GM12878 (cell line): ENCODE measurements at places on chromosomes 6 and 20. TPM values are rescaled to one million over a fixed set of nuclear protein-coding genes. Genes with fewer than 3 reads are reported as not detected.
A peak's percentile ranks its signal among the peaks of the same experiment; 100 is the strongest.

- DNase-seq = no peak
These were observed 30.4 kb downstream of the CD40 start for GRCh38 chr20:46148313-46149208.

DNA sequence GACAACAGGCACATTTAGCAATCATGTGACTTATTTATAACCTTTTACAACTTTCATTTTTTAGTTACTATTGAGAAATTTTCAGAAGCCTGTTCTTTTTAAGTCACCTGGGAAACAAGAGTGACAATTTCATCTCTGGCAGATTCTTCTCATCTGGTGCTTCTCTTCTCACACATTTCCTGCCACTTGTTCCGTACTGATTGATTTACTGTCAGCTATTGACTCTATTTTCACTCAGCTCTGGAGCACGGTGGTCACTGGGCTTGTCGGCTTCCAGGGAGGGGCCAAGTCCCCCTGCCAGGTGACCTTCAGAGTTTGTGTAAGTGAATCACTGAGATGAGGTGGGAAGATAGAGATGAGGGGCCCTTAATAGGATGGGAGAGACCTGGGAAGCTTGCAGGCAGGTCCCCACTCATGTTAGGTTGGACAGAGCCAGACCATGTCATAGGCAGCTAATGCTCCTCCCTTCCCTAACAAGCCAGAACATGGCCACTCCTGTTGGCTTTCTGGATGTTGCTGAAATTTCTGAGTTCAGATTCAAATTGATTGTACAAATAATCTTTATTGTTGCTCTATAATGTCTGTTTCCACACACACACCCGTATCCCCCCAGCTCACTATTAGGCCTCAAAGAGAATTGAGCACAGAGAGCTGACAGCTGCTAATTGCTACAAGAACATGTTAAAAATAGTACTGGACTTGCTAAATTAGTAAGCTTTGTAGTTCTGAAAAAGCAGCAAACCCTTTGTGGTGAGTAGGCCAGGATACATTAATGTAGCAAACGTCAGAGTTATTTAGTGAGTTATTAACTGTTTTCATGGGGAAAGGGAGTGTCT, 13.3 kb downstream of the DUSP22 start:
- peak; percentile 97 for DNase-seq

GRCh38 chr6:24274441-24275083, 83.3 kb downstream of the DCDC2 start:
- no peak for DNase-seq

DNA sequence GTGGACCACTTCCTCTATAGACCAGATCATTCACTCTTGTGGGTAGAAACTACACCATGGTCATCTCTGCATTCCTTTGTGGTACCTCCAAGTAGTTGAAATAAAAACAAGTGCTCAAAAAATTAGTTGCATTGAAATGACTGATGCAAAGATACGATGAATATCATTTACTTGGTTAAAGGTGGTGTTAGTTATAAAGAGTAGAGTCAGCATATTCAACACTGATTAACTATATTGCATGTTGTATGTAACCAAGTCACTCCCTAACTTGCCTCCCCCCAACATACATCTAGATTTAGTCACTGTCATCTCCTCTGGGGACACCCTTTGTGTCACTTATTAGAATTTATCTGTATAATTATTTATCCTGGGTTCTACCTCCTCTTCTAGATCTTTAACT, 77.7 kb downstream of the SHLD1 start:
- no peak for DNase-seq

DNA sequence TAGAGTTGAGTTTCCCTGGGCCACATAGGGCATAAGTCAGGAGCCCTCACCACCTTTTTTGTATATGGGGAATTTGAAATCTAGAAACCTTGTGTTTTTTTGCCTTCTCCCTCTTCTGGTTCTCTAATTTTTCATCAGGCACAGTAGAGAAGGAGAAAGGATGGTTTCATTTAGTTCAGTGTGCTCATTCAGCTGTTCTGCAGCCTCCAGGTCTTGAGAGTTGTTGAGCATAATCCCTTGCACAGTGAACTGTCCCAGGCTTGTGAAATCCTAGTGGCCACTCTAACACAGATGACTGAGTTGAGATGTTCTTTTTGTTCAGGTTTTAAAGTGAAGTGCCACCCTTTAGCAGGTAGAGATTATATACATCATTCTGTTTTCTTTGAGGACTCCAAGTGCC, 183.5 kb downstream of the CDKAL1 start:
- DNase-seq = no peak

- DNase-seq = no peak
These were observed 166.4 kb upstream of the PRND start for GRCh38 chr20:4555188-4555890.

DNA sequence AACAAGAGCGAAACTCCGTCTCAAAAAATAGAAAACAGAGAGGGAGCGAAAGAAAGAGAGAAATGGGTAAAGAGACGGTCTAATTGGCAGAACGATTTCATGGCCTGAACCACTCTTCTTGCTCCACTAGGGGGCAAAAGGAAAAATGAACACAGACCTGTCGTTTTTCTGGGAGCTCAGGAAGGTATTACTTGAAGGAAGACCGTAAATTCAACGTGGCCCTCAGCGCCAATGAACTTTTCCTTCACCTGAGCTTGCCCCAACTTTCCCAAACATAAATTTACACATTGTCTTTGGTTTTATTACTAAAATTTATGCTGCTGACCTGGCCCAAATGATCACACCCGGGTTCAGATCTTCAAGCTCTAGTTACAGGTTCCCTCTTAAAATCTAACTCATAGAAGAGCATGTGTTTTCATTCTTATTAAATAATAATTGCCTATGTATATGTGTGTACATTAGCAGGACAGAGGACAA, 67.3 kb downstream of the ATP9A start:
- no peak for DNase-seq

- no peak for DNase-seq
These were observed 117.3 kb downstream of the PSMB1 start for GRCh38 chr6:170435766-170436165.

DNA sequence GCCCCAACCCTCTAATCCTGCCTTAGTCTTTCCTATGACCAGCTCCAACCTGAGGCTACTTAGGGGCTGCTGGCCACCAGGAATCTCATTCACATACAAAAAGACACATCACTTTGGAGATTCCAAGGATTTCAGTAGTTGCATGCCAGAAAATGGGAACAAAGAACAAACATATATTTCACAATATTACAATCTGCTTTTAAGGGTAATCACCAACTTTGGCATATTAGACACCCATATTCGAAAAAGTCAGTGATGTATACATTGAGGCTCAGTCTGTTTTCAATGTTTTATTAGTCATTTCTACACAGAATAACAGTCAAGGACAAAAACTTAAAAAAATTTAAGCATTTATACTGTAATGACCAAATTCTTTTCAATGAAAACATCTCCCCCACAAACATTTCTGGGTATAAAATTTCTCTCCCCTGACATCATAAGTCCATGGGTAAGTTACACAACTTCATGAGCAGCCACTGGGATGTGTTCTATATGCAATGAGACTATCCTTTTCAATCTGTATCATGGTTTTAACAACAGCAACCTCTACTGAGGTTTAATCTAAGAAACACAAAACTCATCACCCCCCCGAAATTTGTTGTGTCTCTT, 103.5 kb downstream of the MAP7 start:
- DNase-seq = no peak

- DNase-seq = no peak
These were observed 50.5 kb downstream of the GGTLC1 start for GRCh38 chr20:23938118-23938438.

DNA sequence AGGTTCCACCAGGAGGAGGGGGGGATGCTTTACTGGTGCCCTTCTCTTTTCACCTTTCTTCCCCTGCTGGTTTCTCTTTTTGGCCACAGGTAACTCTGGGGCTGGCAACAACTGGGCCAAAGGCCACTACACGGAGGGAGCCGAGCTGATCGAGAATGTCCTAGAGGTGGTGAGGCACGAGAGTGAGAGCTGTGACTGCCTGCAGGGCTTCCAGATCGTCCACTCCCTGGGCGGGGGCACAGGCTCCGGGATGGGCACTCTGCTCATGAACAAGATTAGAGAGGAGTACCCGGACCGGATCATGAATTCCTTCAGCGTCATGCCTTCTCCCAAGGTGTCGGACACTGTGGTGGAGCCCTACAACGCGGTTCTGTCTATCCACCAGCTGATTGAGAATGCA, 4.4 kb downstream of the TUBB1 start:
- no peak for DNase-seq

- no peak for DNase-seq
These were observed 24.6 kb downstream of the MTFR2 start for GRCh38 chr6:136225496-136225895.

DNA sequence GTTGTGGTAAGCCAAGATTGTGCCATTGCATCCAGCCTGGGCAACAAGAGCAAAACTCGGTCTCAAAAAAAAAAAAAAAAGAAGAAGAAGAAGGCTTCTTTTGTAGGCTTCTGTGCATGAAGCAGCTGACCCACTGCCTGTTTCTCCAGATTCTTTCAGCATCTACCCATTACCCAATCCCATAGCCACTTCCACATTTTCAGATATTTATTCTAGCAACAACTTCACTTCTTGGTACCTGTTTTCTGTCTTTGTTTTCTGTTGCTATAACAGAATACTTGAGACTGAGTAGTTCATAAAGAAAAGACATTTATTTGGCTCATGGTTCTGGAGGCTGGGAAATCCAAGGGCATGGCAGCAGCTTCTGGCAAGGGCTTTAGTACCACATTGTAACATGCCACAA, 95.3 kb upstream of the SGK1 start:
- no peak for DNase-seq

DNA sequence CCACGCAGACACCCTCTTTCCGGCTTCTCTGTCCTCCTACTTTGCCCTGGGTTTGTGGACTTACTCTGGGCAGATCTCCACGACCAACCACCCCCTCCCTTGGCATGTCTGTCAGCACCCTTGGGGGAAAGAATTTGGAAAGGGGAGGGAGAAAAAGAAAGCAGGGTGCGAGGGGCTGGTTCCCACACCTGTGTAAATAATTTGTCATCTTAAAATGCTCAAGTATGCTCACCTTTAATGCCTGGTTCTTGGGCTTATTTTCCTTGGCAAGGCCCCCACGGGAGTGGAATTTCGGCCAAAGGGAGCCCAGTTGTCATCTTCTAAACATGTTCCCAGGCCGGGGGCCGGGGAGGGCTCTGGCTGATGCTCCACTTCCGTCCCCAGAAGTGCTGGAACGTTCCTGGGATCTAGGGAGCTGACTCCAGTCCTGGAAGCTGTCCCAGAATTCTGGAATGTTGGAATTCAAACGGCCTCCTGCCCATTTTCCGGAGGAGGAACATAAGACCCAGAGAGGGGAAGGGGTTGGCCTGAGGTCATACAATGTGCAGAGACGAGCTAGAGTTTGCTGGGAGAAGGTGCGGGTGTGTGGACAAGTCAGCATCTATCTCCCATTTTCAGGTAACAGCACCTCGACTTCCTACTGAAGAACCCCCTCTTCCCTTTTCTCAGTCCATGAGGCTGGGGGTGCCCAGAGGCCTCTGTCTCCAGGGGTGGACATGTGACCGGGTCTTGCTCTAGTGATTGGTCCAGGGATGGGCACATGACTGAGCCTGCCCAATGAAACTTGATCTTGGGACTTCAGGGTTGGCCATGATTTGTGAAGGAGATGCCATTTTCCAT, 122.3 kb downstream of the CEBPB start:
- DNase-seq = no peak

DNA sequence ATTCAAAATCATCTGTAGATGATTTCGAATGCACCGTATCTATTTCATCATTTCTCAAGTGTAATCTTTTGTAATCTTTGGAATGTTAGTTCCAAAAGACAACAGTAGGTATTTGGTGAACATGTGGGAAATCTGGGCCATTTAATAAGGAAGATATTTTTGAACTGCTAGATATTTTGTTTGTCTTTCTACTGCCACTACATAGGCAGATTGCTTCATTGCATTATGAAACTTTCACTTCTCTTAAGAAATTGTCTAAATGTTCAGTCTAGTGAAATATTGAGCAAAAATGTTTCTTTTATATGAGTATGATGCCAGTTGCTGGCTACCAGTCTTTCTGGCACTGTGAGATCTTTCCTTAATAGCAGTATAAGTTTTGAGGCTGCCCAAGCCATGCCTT, 527.8 kb upstream of the RNF217 start:
- DNase-seq = no peak

Gene GPX5
- polyA plus RNA-seq = not detected in 2 replicates

GRCh38 chr6:31652925-31653724, 664 bp upstream of the BAG6 start:
- DNase-seq = no peak

DNA sequence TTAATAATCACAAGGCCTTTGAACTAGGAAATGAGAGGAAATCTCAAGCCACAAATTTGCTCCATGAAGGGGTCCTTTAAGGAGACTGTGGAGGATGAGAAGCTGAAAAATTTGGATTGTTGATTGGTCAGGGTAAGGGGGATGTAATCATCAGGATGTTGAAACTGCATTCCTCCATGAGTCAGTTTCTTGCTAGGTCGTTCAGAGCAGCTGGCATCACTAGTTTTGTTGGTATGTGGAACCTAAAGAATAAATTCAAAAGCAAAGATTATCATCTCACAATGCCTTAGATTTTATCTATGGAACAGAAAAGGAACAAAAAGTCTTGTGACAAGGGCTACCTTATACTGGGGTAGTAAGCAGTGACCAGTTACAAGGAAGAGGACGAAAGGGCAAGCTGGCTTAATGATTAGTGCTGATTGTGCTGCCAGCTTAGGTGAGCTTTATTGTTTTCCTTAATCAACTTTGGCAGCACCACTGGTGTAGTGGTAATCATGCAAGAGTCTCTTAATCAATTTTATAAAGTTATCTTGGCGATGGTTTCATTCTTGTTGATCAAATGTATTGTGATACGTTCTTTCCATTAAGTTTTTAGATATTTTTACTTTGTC, 36.6 kb downstream of the CRISP2 start:
- no peak for DNase-seq

Gene TCP11
- not detected in 2 replicates for polyA plus RNA-seq
